Fibroblast of skin of right quadriceps (primary cell): ENCODE measurements at places on chromosomes 1 and 21.

DNA sequence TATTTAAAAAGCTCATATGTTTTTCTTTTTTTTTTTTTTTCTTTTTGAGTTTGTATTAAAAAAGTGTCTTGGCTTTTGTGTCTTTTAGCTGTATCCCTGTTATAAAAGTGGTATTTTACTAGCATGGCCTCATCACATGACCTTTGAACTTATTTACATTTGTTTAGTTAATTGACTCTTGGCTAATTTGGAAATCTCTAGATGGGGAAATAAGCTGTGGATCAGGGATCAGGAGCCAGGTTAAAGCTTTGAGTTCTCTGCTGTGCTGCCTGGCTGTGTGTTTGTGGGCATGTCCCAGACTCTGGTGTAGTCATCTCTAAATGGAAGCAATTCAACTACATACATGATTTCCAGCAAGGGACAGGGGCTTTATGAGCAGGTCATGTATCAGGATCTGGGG lies 56.5 kb downstream of the HHAT start:
- DNase-seq, result no peak

DNA sequence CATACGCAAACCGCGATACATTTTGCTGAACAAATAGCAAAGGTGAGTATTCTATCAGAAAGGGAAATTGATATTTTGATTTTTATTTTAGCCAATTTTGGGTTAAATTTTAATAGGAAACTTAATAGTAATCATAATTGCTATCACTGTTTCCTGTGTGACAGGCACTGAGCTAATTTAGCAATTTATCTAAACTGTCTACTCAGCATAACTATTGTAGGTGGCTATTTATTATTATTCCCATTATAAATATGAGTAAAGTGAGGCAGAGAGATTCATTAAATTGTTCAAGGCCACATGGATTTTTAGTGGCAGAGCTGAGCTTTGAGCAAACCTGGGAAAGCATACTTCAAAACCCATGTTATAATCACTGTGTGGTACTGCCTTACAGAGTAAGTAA lies 21.1 kb downstream of the RTCA start:
- DNase-seq, result no peak

DNA sequence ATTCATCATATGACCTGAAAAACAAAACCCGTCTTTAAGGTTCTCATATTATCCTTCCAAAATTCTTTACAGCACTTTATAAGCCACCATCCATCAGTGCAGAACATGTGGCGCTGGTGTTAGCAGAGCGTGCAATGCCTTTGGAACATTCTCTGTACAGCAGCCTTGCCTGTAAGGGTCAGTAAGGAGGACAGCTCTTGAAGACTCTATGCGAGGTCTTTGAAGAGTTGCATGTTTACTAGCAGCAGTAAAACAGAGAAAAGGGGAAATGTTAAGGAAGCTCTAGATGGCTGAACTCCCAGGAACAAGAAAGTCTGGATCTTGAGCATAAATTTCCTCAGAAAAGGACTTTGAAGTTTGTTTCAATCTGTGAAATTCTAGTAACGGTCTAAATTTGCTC lies 365.6 kb downstream of the DUSP10 start:
- no peak for DNase-seq

DNA sequence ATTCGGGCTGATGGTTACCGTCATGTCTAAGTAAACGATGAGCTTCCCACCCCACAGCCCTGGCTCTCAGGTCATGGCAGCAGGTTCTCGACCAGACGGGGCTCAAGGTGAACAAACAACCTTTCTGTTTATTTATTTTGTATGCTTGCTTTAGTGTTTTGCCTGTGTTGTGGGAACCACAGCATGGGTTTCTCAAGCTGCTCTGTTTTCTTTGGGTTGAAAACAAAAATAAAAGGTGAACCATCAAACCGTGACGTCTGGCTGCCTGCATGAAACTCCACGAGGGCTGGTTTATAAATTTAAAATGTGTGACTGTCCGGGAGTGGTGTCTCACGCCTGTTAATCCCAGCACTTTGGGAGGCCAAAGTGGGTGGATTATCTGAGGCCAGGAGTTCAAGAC lies 28.0 kb downstream of the TMEM51 start:
- DNase-seq, result no peak

- DNase-seq, result peak; percentile 100
Measured at GRCh38 chr1:58755468-58755872, 28.4 kb downstream of the JUN start.

GRCh38 chr21:30193201-30193600 lies 22.7 kb downstream of the CLDN8 start:
- no peak for DNase-seq

DNA sequence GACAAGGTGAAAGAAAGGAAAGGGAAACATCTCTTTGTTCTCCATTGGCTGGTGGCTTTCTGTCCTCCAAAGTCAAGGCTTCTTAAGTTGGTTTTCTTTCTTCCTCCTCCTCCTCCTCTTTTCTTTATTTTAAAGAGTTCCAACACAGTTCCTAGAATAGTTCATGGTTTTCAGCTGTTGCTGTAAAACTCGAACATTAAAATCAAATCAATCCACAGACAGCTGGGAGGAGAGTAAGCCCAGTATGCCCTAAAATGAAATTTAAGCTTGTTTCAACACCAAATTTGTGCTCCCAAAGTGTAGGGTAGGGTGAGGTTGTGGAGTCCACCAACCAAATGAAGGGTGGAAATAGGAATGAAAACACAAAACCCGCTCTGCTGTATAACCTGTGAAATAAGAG lies 10.5 kb upstream of the CPLANE2 start:
- DNase-seq, result no peak

DNA sequence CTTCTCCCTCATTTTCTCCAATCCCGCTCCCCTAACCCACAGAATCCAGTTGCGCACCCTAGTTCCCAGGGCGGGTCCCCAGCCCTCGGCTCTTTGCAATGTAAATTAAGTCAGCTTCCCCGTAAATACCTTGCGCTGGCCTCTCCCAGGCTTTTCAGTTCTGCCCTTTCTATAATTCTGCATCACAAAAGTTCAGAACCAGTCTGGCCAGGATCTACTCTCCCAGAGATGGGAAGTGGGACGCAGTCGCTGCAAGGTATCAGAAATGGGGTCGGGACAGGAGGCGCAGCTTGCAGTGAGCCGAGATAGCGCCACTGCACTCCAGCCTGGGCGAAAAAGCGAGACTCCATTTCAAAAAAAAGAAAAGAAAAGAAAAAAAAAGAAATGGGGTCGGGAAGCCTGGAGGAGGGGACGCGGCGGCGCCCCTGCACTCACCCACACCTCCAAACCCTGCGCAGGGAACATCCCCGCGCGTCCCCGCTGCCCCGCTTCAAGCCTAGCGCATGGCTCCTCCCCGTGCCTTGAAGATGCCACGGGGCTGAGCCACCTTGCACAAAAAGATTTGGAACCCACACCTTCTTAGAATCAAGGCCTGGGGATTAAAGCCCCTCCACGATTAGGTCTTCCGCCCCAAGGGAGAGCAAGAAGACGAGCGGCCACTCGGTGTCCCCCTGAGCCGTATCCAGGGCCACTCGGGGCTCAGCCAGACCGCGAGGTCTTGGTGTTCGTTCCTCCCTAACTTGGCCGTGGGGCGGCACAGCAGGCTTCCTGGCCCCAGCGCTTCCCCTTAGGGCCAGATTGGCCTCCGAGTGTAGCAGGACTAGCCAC lies 27.2 kb upstream of the ITLN2 start:
- no peak for DNase-seq

- peak; percentile 74 for DNase-seq
Measured at GRCh38 chr1:231584117-231584516, 42.5 kb upstream of the DISC1 start.

- DNase-seq, result no peak
Measured at GRCh38 chr1:232992227-232992626, 41.8 kb downstream of the NTPCR start.
